ENCODE measurements at places on chromosomes 2 and 18.

GRCh38 chr2:175097297-175097696 is 70.7 kb downstream of the ATF2 start:
- no peak for DNase-seq

GRCh38 chr2:190909680-190910079 is 29.1 kb downstream of the GLS start:
- DNase-seq, result no peak

GRCh38 chr2:229261599-229261998 is 9.5 kb downstream of the PID1 start:
- DNase-seq, result no peak

GRCh38 chr2:127426501-127427354 is 8.5 kb downstream of the PROC start:
- no peak for DNase-seq

DNA sequence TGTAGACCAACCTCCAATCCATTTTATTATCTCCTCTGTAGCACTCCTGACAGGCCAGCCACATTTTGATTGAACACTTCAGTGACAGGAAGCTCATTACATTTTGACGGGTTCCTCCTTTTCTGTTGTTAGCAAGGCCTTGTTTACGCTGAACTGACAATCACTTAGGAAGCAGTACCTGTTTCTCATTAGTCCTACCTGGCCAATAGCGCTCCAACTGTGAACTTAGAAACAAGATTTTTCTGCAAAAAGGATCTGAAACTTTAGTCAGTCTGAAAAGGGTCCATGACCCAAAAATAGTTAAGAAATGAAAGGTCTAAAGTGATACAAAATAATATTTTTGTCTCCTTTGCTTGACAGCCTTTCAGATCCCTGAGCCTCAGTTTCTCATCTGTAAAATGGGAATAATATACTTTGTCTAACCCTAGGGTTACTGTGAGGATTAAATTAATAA is 119.6 kb upstream of the MSTN start:
- no peak for DNase-seq

GRCh38 chr2:46981662-46982350 is 66.2 kb upstream of the MCFD2 start:
- no peak for DNase-seq

DNA sequence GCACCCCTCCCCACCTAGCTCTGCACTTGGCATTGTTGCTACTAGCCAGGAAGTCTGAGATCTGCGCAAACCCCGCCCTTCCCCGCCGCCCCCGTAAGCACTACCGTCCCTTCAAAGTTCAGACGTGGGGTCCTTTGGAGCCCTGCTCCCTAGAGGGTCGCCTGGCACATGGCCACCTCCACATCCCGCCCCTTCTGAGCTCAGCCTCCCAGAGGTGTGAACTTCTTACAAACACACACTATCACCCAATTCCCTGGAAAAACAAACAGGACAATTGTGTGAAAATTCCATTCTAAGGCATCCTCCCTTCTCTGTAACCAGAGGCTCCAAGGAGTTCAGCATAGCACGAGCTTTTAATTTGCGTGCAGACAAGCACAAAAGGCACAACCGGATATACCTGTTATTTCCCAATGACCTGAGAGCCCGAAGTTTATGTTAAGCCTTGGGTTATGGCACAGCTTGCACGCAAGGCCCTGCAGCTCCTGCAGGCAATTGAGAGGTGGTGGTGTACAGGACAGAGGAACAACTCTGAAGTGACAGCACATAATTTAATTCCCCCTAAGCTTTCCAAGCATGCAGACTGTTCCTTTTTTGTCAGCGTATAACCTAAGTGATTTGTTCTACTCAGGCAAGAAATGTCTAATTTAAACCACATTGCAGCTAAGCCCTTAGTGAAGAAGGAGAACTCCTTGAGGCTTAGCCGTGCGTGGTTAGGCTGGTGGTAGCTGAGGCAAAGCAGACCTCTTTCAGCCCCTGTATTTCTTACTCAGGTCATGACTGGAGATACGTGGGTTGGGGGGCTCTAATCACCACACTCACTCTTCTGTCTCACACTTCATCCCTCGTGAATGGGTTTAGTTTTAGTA is 20.3 kb upstream of the CYP1B1 start:
- no peak for DNase-seq
